Activated CD8-positive, alpha-beta T cell treated with anti-CD3 and anti-CD28 coated beads for 36 hours (primary cell): ENCODE measurements at places on chromosomes 12 and 14. TPM values are rescaled to one million over a fixed set of nuclear protein-coding genes. Genes with fewer than 3 reads are reported as not detected.

Gene OR6C6
- total RNA-seq = not detected

GRCh38 chr12:76449993-76450392 lies 101.8 kb upstream of the BBS10 start:
- H3K4me3 ChIP-seq = no peak overlapping the region
- no peaks in the 10 kb centered on the region for H3K27me3 ChIP-seq
- peaks cover 31% of the 10 kb centered on the region for H3K4me1 ChIP-seq
- no peak for DNase-seq
- H3K27ac ChIP-seq = no peak overlapping the region
- H3K36me3 ChIP-seq = peaks cover 22% of the 10 kb centered on the region

Gene MYO1H
- not detected for total RNA-seq

- H3K36me3 ChIP-seq = no peaks in the 10 kb centered on the region
- H3K4me1 ChIP-seq = peaks cover 45% of the 10 kb centered on the region
- no peak overlapping the region for H3K27ac ChIP-seq
- no peak for DNase-seq
- no peak overlapping the region for H3K4me3 ChIP-seq
Observed at GRCh38 chr14:35337269-35338255, 45.4 kb downstream of the PSMA6 start.

DNA sequence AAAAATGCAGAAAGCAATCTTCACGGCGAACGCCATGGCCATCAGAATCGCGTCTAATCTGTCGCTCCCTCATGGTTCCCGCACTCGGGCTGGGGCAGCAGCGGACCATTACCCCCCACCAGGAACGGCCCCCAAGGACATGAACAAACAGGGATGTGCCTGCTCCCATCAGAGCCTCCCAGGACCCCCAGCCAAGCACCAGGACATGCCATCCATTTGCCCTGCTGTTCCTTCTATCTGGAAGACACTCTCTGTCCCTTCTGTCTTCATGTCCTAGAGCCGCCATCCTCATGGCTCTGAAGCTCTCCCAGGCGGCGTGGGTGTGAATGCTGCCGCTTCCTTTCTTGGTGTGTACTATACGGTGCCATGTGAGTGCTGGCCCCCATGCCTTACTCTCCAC lies 371.8 kb downstream of the BCL11B start:
- DNase-seq = no peak
- H3K36me3 ChIP-seq = no peaks in the 10 kb centered on the region
- no peaks in the 10 kb centered on the region for H3K4me1 ChIP-seq
- H3K27me3 ChIP-seq = no peaks in the 10 kb centered on the region

GRCh38 chr12:114407842-114408411 lies 2.0 kb upstream of the TBX5 start:
- no peak for DNase-seq
- peaks cover 2% of the 10 kb centered on the region for H3K36me3 ChIP-seq
- H3K4me1 ChIP-seq = peaks cover 15% of the 10 kb centered on the region
- H3K27ac ChIP-seq = no peak overlapping the region
- no peak overlapping the region for H3K4me3 ChIP-seq

Gene ANO2
- total RNA-seq = not detected

DNA sequence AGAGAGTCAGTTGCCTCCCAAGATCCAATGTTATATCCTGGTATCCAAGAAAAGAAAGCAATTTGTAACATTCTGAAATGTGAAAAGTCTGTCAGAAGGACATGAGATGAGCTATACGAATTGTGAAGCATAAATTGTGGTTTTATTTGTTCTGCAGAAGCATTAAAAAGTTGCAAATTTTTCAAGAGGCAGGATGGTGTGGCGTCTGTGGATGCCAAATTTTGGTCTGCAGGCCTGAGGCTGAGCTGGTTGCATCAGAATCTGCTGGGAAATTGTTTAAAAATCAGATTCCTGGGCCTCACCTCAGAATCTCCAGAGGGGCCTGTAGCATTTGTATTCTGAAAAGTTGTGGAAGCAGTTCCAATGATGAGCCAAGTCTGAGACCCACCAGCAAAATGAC lies 284.7 kb downstream of the NUAK1 start:
- peaks cover 5% of the 10 kb centered on the region for H3K27me3 ChIP-seq
- H3K4me3 ChIP-seq = no peak overlapping the region
- H3K4me1 ChIP-seq = no peaks in the 10 kb centered on the region
- no peak overlapping the region for H3K27ac ChIP-seq

DNA sequence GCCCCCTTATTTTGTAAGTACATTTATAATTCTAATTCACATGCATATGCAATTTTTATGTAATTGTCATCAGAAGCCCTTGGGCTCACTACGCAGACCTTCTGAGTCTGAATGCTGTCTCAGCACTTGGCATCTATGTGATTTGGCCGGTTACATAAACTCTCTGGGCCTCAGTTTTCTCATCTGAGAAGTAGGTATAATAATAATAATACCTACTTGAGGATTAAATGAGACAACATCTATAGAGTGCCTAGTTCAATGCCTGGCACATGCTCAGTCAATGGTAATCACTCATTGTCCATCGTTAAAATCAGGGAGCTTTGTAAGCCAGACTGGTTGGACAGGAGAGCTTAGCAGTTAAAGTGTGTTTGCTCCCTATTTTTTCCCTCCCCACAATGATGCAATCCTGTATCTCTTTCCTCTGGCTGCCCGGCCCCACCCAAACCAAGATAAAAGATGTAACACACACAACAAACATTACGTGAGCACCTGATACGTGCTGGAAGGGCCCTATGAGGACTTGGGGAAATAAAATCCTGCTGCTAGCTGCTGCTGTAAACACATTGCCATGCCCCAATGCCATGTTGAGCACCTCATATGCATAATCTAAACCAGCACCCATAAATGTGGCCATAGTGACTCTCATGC lies 235.0 kb downstream of the CRADD start:
- DNase-seq = no peak
- no peaks in the 10 kb centered on the region for H3K4me1 ChIP-seq
- H3K27ac ChIP-seq = no peak overlapping the region
- H3K27me3 ChIP-seq = no peaks in the 10 kb centered on the region

- no peaks in the 10 kb centered on the region for H3K27me3 ChIP-seq
- no peaks in the 10 kb centered on the region for H3K36me3 ChIP-seq
- no peaks in the 10 kb centered on the region for H3K4me1 ChIP-seq
Observed at GRCh38 chr14:46399049-46399448, 252.5 kb downstream of the RPL10L start.
